ENCODE measurements at places on chromosomes 2 and 18.

DNA sequence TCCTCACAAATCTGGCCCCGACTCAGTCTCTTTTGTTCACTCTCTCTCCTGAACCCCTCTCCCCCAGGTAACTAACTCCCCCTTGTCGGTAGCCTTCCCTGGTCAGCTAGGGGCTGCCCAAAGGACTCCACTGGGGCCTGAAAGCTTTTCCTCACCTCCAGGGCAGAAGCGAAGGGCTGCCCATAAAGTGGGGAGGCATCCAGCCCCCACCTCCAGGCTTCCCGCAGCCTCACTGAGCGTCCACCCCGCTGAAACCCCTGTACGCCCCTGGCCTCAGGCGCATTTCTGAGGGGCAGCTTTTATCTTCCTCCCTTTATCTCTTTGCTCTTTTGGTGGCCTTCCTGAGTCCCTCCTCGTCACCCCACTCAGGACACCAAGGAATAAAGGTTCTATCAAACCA, 249.3 kb downstream of the CYP26B1 start:
- DNase-seq: no peak

- DNase-seq: no peak
Observed at GRCh38 chr18:35192415-35192814, 48.4 kb upstream of the ZNF397 start.

DNA sequence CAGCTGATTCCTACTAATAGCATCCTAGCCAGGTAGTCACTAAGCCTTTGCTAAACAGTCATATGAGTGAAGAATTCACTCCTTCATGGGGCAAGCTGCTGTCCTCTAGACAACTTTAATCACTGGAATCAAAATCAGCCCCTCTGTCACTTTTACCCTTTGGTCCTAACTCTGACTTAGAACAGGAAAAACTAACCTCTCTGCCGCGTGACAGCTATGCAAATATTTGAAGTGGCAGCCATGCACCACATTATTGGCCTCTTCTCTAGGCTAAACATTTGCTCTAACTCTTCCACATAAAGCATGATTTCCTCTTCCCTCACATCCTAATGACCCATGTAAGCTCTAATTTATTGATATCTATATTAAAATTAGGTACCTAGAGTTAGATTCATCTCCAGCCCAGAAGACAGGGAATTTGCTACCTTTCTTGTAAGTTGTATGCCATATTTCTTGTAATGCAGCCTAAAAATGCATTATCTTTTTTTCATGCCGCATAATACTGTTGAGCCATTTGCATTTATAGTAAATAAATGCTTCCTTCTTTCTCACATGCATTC, 12.8 kb upstream of the ONECUT2 start:
- no peak for DNase-seq

GRCh38 chr2:99348173-99348572, 11.0 kb downstream of the EIF5B start:
- no peak for DNase-seq

GRCh38 chr2:189541591-189541990, 39.0 kb downstream of the SLC40A1 start:
- DNase-seq: no peak

DNA sequence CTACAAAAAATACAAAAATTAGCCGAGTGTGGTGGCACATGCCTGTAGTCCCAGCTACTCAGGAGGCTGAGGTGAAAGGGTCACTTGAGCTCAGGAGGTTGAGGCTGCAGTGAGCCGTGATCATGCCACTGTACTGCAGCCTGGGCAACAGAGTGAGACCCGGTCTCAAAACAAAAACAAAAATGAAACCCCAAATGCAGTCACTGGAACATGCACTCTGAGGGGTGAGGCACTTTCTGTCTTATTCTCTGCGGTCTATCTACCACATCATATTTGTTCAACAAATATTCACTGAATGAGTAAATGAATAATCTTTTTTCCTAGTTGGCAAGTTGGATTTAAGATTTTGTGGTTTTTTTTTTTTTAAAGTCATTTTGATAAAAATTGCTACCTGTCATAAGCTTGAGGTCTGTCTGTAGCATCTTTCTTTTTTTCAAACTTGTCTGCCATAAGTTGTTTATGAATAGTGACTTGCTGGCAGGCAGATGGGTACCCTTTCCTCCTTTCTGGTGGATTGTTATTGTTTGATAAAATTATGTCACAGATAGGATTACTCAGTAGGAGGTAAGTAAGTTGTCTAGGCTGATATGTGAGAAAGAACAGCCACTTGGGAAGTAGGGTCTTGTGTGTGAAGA, 11.8 kb downstream of the CHRNA1 start:
- no peak for DNase-seq

DNA sequence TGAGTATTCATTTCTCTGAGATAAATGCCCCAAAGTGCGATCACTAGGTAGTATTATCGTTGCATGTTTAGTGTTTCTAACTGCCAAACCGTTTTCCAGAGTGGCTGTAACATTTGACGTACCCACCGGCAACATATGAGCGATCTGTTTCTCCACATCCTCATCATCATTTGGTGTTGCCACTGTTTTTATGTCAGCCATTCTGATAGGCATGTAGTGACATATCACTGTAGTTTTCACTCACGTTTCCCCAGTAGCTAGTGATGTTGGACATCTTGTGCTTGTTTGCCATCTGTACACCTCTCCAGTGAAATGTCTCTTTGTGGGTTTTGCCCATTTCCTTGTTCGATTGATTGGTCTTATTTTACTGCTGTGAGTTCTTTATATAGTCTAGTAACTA, 63.8 kb downstream of the ACAA2 start:
- no peak for DNase-seq

DNA sequence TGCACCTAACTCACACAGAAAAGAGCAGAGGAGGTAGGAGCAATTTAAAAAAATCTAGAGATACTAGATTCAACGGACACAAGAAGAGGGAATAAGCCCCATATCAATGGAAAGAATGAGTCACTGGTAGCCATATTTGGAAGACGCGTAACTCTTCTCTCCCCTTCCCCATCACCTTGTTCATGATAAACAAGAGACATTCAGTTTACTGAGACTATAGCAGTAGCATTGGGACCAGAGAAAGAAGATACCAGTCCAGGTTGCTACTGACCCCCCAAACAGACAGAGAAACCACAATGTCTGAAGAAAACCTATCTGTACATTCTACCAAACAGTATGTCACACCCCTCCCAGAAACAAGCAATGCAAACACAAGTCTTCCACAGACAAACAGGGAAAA, 81.1 kb downstream of the SLC66A3 start:
- no peak for DNase-seq

DNA sequence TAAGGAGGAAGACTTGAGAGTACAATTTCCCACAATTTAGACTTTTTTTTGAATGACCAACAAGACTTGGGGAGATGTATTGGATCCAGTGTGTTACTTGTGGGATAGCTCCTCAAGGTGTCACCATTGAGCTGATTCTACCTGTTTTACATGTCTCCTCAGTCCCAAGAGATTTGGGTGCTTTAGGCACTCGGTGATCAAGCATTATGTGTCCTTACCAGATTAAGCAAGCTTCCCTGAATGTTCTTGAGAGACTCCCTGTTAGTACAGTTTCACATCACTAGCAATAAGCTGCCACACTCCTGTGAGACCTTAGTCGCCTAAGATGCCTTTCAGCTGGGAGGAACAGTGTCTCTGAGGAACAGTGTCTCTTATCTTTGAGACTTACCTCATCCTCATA, 384.3 kb upstream of the SYT4 start:
- DNase-seq: peak; percentile 72

DNA sequence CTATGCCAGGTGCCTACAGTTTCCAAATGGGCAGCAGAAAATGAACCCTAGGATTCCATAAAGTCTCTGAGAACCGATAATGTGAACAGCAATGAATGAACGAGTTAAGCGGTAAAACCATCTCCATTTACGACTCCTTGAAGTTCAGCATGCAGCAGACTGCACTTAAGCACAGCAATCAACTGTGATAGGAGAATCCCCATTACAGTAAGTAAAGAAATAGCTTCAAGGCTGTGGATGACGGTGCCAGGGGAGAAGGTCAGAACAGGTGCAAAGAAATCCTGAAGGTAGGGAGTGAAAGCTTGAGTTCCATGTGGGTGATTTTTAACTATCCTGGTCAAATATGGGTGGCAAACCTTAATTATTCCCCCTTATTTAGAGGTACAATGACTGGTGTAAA, 444.4 kb downstream of the NCKAP5 start:
- no peak for DNase-seq

- DNase-seq: no peak
Observed at GRCh38 chr2:71505086-71505769, 51.9 kb downstream of the DYSF start.

GRCh38 chr2:109528811-109529501, 84.8 kb downstream of the SEPTIN10 start:
- no peak for DNase-seq

DNA sequence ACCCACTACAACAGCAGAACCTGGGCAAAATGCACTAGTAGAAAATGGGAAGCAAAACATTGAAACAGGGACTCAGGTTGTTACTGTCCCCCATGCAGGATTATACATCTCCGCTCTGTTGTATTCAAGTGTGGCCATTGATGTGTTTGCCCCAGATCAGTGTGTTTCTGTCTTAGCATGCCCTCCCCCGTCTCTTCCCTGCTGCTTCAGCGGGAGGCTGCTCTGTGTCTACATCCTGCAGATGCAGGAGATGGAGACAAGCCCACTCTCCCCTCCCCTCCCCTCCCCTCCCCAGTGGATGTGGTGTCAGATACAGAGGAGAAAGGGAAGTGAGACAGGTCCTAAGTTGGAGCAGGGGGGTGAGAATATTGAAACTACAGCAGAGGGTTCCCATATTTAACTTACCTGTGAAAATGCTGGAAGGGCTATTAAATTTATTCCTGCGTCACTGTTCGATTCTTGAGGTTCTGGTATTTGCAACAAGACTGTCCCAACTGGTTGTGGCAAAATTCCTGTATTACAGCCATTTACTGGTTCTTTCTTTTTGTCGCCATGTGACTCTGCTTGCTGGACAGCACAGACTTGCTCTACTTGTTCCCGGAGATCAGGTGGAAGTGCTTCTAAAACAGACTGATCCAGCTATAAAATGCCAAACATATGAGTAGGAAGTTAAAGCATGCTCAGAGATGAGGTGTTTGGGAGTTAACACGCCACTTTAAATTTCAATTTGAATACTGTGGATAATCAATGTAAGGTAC, 67.0 kb downstream of the EIF5B start:
- DNase-seq: no peak

- DNase-seq: no peak
Observed at GRCh38 chr2:125553768-125554167, 1102.2 kb upstream of the GYPC start.

DNA sequence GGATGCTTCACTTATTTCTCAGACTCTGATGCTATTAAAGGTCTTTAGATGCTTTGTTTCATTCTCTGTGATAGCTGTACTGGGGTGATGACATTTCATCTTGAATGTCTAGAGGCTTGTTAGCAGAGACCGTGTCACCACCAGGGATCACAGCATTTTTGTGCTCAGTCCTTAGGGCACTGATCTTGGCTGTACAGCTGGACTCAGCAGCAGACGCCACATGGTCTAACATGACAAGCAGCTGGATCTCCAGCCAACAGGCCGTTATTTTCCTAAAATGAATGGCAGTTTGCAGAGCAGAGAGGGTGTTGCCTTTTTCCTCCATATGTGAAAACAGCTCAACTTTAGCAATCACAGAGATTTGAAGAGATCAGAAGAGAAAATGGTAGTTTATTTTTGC, 491.8 kb downstream of the CDH2 start:
- DNase-seq: no peak

DNA sequence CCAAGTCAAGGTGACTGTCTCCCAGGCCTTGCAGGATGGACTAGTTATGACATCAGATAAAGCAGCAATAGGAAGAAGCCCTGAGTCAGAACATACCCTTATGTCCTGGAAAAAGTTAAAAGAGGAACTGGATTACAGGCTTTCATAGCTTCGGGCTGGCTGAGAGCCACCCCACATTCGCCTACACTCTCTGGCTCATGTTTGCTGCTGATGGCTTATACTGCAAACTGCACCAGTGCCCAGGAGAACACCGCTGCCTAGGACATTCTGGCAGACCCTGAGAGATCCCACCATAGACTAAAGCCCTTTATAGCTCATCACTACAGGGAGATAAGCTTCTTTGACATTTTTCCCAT, 20.3 kb downstream of the SLC8A1 start:
- DNase-seq: peak; percentile 88

- DNase-seq: no peak
Observed at GRCh38 chr2:151691631-151692030, 42.6 kb downstream of the NEB start.

- no peak for DNase-seq
Observed at GRCh38 chr2:148885988-148886387, 11.0 kb downstream of the KIF5C start.

DNA sequence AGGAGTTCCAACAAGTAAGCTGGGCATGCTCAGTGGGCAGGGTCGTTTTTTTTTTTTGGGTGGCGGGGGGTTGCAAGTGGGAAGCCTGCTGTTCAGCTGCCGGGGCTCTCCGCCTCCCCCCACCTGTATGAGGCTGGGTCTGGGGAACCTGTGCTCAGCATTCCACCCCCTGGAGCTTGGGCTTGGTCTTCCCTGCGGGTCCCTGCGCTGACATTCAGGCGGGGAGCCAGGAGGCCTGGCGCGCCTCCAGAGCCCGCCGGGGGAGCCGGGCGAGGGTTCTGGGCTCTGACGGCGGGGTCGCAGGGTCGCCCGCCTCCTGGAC, 822 bp upstream of the GPD2 start:
- no peak for DNase-seq

DNA sequence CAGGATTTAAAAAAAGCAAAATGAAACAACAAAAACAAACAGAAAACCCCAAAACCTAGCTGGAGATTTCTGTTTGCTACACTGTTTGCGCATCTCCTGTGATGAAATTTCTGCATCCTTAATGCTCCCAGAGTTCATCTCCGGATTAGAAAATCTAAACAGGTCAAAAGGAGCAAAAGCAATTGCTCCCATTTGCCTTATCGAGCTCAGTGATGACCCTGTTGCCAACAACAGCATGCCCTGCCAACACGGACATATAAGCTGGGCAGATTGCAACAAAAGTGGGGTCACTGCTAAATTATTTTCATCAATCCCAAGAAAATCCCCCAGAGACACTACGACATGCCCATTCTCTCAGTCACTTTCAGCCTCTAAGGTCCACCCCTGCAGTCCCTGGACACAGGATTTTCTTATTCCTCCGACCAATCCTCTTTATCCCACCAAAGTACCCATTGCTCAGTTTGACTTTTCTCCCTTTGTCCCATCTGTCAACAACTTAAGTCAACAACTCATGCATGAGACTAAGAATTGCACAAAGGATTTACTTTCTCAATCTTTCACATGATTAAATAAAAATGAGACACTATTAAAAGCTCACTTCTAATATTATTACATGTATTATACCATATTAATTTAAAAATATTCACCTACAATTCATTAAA, 67.8 kb downstream of the ABCG8 start:
- no peak for DNase-seq

- DNase-seq: no peak
Observed at GRCh38 chr2:118477111-118477862, 370.2 kb downstream of the EN1 start.

DNA sequence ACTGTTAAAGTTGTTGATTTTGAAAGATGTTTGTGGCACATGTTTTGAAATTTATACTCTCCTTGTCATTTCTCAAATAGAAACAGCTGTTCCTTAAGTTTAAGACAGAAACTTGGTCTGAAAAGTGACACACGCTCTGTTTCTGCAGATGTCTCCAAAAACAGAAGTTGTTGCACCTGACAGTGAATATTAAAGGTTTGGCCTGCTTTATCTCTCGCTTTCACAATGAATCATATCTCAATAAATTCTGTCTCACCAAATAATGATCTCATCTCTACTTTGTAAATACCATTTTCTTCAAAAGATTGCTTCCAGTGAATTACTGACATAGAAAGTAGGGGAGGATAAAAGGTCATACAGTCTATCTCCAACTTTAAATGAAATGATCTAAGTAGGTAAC, 294.9 kb upstream of the SYT4 start:
- DNase-seq: no peak
